ENCODE measurements at places on chromosomes 7 and 10.

GRCh38 chr10:68981074-68981473 lies 7.5 kb upstream of the KIFBP start:
- peak; percentile 5 for DNase-seq

DNA sequence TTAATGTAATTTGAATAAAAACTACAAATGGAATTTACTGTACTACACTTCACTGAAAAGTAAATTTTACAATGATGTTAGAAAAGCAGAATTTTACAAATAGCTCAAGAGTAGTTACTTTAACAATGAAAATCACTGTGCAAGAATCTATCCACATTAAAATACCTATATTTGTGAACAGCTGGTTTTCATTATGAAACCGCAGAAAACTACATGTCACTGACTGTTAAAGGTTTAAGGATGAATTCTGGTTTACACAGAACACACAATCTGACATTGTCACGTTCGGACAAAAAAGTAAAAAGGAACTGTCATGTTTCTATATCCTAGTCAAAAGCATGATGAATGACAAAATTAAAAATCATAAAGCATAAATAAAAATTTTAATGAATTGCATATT lies 415.3 kb upstream of the PRKCQ start:
- no peak for DNase-seq

DNA sequence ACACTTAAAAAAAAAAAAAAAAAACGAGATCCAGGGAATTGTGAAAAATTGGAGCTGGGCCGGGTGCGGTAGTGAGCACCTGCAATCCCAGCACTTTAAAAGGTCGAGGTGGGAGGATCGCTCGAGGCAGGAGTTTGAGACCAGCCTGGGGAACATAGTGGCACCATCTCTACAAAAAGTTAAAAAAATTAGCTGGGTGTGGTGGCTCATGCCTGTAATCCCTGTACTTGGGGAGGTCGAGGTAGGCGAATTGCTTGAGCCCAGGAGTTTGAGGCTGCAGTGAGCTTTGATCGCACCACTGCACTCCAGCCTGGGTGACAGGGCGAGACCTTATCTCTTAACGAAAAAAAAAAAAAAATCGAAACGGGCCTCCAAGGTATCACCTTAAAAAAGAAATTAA lies 2.0 kb downstream of the CLDN4 start:
- DNase-seq, result no peak

GRCh38 chr10:75770626-75771081 lies 339.2 kb downstream of the LRMDA start:
- no peak for DNase-seq

- peak; percentile 36 for DNase-seq
Measured at GRCh38 chr10:14879124-14879927, 660 bp downstream of the SUV39H2 start.

GRCh38 chr10:71623098-71623985 lies 96.2 kb downstream of the C10orf105 start:
- peak; percentile 44 for DNase-seq

GRCh38 chr10:85671530-85671929 lies 695.1 kb downstream of the GRID1 start:
- DNase-seq, result no peak

- no peak for DNase-seq
Measured at GRCh38 chr7:150923196-150923595, 54.9 kb downstream of the KCNH2 start.

DNA sequence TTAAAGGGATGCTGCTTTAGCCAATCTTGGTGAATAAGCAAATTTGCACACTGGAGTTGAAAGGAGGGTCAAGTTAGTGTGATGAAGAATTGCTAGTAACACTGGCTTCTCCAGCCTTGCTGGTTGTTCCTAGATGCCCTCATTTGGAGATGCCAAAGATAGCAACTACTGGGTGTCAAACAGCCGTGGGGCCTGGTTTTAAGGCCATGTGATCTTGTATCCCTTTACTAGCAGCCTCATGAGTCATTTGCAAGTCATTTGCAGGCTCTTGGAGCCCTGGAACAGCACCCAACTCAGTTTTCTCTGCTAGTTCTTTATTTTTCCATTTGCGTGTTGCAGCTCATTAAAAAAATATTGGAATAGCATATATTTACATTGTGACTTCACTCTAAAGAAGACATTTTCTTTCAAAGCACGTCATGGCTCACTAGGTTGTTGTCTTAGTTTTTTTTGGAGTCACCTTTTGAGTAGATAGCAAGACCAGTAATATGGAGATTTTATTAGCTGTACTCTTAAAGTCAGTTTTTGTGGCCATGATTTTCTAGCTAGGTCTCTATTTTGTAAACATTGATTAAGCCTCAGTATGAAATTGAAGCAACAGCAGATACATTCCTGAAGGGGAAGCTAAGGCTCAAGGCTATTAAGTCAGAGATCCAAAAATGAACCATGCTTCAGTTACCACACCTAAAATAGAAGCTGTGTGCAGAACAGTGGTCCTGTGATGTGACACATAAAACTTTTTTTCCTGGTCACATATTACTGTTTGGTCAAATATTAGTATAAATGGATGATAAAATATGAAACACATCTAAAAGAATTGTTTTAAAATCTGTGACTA lies 1.3 kb downstream of the LSMEM1 start:
- DNase-seq, result peak; percentile 86

DNA sequence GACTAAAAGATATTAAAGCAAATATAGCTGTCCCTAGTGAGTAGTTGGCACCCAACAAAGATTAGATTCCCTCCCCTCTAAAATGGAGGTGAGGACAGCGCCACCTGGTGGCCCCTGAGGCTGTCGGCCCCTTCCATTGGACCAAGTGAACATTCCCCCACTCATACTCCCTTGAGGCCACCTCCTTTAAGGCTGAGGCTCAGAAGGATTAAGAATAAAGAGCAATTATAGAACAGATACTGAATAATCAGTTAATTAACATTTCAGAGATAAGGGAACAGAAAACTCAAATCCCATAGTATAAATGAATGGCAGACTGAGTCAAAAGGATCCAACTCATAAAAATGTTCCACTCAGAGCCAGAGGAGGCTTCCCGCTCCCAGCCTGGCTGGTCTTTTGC lies 130.4 kb upstream of the GHITM start:
- peak; percentile 57 for DNase-seq

DNA sequence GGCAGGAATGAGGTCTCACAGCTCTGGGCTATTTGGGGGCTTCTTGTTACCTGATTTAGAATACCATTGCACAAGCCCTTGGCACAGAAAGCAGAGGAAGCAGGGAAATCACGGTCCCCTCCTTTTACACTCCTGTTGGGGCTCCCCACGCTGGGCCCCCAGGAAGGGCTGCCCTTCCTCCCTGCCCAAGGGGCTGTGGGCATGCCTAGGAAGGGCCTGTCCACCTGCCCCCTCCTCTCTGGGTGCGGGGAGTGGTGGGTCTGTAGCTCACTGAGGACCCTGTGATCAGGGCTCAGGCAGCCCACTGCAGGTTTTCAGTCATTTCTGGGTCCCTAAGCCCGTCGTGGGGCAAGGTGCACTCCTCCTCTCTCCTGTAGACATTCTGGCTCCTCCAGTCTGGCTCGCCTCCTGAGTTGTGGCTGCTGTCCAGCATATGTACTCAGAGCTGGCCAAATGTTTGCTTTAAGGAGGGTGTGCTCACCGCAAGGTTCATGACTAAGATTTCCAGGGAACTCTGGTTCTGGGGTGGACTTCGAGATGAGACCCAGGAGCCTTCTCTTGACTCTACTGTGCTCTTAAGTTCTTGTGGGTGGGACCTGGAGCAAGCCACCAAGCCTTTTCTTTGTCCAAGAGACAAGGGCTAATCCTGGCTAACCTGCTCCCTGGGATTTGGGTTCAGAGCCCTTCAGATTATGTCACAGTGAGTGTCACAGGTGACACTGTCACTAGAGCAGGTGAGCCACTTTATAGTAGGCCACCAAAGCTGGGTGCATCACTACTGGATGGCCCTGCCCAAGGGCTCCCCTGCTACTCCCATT lies 56.0 kb downstream of the TACR2 start:
- no peak for DNase-seq

- no peak for DNase-seq
Measured at GRCh38 chr10:115073796-115074195, 19.4 kb upstream of the ATRNL1 start.

GRCh38 chr10:5163487-5163886 lies 21.5 kb downstream of the AKR1C8 start:
- DNase-seq, result no peak

- DNase-seq, result peak; percentile 70
Measured at GRCh38 chr7:20299647-20300312, 30.9 kb upstream of the ITGB8 start.

DNA sequence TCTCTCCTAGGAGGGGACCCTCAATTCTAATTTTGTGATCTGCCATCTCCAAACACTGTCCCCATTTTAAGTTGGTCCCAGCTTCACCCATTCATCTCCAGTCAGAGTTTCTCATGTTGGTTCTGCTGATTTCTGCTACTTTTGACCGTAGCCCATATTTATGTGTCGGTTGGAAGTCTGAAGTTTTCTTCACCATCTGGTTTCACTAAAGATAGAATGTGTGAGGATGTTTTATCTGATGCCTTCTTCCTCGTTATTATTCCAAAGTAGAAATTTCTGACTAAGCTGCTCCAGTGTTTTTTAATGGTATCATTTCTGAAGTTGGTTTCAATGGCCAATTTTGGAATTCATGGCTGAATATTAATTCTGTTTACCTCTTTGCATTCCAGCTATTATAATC lies 21.3 kb upstream of the IFIT2 start:
- DNase-seq, result no peak

DNA sequence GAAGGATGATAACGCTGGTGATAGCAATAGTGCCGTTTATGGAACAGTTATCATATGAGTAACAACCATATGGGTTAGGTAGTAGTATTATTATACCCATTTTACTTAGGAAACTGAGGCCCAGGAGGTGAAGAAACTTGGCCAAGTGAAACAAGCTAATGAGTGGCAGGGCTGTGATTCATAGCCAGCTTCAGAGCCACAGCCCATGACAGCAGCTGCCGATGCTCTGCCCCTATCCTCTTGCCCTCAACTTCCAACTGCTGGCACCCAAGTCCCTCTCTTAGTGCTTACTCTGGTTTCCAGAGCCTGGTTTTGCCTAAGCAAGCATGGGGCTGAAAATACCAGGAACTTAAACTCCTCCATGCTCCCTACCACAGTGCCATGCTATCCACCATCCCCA lies 12.3 kb downstream of the SH3PXD2A start:
- no peak for DNase-seq

DNA sequence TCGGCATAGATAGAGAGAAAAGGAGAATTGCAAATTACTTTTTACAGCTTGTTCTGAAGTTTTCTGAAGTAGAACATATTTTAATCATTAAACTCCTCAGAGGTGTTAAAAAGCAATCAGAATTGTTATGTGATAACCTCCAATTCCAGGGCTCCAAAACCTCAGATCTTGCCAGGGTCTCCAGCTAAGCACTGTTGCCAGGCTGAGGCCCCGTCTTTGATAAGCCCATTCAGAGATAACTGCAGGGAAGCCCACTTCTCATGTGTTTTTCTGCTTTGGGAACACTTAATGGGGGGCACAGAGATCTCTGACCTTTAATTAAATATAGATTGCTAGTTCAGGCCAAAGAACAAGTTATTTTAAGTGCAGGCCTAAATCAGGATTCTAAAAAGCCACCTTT lies 40.4 kb downstream of the GFRA1 start:
- DNase-seq, result no peak

DNA sequence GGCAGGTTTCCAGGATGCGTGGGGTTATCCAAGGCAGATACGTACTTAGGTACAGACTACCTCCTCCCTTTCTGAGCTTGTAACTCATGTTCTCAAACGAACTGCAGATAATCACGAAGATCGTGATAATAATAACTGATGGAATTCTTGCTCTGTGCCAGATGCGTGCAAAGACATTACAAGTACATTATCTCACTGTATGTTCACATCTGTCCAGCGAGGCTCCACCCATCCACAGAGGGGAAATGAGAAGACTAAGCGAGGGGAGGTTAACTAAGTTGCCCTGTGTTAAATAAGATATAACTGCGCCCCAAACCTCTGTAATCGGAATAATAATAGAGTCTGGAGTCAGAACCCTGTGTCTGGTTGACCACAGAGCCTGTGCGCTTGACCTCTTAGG lies 1.9 kb downstream of the GALNT17 start:
- DNase-seq, result no peak

- no peak for DNase-seq
Measured at GRCh38 chr7:30561389-30561788, 33.3 kb upstream of the GARS1 start.

DNA sequence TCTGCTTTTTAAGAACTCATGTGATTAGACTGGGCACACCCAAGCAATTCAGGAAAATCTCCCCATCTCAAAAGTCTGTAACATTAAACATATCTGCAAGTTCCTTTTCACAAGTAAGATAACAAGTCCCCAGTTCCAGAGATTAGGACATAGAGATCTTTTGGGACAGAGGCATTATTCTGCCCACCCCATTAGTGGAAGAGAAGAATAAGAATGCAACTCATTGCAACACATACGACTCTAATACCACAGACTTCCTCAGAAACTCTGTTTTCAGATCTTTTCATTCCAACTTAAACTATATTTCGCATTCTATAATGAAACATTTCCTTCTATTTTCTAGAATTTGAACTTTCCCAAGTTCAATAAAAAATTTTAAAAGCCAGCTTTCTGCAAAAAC lies 137.7 kb downstream of the SEMA3C start:
- no peak for DNase-seq

DNA sequence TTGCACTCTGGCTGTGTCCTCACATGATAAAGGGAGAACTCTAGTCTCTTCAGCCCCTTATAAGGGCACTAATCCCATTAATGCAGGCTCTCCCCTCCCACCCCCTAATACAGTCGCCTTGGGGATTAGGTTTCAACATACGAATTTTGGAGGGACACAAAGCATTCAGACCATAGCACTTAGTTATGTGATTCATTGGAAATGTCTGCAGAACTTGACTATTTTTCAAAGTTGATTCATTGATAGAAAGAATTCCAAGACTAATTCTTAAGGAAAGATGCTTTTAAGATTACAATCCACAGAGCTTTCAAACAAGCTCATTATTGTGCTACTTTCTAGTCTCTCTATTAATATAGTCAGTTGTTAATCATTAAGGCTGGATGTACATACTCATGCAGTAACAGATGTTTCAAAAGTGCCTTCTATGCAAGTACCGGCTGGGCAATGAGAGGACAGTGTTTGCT lies 85.3 kb upstream of the RPA3 start:
- no peak for DNase-seq

- no peak for DNase-seq
Measured at GRCh38 chr10:44463511-44464121, 78.7 kb upstream of the CXCL12 start.

Measured in suppressor macrophage treated with lipopolysaccharide for 1 hour (primary cell).